ENCODE measurements at places on chromosomes 16 and 17.

GRCh38 chr17:32695864-32696263, 181.1 kb downstream of the MYO1D start:
- no peak for DNase-seq

DNA sequence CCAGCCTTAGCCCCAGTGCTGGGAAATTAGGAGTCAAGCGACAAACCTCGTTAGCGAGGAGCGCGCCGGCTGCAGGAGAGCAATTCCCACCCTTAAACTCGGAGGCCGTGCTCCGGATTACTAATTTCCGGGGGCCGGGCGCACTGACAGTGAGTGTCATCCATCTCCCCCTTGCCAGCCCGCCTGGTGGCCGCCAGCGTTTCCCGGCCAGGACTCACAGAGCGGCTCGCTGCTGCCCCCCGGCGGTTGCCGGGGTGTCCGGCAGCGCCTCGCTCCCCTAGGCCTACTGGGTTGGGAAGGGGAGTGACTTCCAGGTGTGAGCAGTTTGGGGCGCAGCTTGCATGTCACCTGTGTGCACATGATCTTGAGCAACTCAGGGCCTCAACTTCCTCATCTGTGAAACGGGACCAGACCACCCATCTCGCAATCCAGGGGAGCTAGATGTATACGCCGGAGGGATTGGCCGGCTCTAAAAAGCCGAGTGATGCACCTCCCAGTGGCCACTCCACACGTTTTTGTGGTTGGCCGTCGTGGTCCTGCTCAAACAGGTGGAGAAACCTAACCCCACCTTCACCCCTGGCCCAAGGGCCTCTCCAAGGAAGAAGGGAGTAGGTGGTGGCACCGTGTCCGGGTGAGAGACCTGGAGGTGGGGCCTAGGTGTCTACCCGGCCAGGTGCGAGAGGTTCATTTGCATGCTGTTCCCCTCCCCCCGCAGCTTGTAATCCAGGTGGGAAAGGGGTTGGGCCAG, 2.5 kb upstream of the GSE1 start:
- DNase-seq = peak; percentile 80

- no peak for DNase-seq
Observed at GRCh38 chr16:31367853-31368252, 12.9 kb downstream of the ITGAX start.

- DNase-seq = no peak
Observed at GRCh38 chr16:49410226-49410625, 36.6 kb downstream of the C16orf78 start.

GRCh38 chr17:20046629-20047028, 37.5 kb downstream of the SPECC1 start:
- DNase-seq = no peak

DNA sequence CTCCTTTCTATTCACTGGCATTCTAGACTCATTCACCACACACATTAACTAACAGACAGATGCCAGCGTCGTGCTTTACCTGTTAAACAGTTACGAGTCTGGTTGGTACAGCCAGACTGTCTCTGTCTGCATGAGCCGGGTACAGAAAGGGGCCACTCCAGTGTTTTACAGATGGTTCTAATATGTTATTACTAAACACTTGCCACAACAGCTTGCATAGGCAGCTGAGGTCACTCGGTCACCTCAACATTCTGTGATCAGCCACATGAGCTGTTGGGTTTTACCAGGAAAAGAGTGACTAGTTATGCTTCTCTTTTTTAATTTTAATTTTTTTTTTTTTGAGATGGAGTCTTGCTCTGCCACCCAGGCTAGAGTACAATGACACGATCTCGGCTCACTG, 25.2 kb downstream of the CD300A start:
- DNase-seq = no peak

DNA sequence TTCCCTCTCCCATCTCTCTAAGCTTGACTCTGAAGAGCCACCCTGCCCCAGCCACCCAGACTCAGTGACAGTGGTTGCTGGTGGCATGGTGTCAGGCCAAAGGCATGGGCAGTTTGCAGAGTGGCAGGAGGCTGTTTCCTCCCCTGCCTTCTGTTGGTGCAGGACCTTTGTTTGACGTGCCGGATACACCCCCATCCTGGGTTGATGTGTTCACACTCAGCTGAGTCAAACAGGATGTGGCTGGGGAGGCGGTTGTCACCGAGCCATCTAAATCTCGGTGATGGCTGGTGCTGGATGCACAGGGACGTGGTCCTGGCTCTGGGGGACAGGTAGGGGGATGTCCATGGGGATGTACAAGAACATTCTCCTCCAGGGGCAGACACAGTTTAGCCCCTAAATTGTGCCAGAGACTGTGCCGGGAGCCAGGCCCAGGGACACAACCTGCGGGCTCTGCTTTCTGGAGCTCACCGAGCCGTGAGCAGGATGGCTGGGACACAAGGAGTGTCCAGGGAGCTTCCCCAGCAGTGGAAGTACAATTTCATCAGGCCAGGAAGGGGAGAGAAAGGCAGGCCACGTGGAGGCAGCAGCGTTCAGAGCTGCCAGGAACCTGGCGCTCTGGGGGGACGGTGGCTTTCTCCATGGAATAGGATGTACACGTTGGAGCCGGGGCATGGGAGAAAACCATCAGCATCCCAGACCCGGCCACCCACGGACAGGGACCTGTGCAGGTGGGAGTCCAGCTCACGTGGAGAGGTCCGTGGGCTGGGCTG, 264.2 kb downstream of the SEC14L1 start:
- DNase-seq = peak; percentile 72

DNA sequence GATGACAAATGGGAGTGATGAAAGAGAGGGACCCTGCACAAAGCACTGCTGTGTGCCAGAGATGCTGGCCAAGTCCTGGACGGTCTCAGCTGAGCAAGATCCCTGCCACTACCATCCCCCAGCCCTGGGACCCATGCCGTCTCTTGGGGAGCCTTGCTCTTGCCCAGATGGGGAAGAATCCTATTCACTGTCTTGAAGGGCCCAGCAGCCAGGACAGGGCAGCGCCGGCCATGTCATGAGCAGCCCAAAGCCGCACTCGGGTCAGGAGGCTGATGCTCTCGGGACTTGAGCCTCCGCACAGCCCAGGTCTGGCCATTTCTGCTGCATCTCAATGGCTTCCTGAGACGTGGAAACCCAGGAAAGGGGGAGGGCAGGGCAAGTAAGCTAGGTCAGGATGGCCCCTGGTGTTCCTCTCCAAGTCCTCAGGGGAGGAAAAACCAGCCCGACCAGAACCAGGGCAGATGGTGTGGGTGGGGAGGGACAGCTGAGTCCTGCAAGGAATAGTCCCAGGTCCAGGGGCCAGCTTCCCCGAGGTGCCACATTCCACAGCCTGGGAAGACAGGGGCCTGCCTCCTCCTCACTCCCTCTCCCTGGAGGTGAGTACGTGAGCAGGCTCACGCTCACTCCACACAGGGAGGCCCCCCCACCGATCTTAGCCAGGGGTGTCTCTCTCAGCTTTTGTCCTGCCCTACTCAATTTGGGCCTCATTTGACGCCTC, 7.8 kb upstream of the KRT19 start:
- no peak for DNase-seq

- DNase-seq = no peak
Observed at GRCh38 chr16:76265434-76266045, 11.7 kb upstream of the CNTNAP4 start.

DNA sequence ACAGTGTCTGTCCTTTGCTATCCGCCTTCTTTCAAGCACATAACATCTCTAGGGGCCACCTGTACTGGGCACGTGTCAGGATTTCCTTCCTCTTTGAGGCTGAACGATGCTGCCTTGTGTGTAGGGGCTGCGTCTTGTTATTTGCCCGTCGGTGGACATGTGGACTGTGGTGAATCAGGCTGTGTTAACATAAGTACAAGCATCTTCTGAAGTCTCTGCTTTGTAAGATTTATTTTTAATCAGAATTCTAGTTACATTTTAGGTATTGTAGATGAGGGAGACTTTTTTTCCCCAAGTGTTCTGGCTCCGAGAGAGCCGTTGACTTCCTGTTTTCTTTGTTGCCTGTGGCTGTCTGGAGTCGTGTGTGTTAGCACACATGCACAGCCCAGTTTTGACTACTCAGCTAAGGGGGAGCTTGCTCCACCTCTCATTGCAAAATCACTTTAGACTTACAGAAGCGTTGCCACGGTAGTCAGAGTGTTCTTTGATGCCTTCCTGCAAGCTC, 26.1 kb downstream of the SPG7 start:
- DNase-seq = no peak

- no peak for DNase-seq
Observed at GRCh38 chr16:83813823-83814658, 6.3 kb downstream of the HSBP1 start.

DNA sequence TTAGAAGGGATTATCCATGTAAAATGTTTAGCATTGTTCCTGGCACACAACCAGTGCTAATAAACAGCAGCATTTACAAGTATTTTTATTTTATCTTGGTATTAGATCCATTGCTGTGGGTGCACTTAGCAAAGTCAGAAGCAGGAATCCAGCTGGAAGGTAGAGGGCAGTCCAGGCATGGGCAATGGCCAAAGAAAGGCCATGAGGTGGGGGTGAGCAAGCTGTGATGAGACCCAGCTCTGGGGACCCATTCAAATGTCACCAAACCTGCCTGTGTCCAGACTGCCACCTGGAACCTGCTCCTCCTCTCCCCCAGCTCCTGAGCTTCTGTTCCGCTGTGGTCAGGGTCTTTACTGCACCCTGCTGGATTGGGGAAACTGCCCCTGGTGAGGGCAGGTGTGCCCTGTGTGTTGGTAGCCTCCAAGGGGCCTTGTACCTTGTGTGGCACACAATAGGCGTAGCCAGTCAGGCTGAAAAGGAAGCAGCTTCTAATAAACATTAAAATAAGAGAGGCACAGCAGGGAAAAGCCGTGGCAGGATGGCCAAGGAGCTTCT, 118.0 kb upstream of the CRHR1 start:
- DNase-seq = no peak

DNA sequence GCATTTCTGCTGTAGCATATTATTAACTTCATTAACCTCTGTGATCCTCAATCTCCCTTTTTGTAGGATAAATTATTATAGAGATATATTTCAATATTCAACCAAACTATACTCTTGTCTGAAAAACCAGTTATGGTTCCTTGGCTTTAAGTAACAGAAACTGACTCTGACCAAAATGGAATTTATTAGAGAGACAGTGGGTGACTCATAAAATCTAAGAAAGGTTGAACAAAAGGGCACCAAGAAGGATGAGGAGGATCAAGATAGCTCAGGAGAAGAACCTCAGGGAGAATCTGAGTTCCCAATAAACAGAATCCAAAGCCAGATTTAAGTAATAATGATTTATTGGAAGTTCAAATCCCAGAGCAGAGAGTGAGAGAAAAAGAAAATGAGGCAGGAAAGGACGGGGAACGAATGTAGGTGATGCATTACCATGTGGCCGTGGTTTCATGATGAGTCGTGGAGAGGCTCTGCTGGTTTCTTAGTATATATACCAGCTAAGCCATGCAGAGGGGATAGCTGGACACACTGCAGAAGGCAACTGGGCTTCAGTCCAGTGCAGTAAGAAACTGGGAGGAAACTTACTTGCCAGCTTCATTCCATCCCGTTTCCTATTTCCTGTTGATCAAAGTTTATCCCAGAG, 151.5 kb upstream of the GOT2 start:
- no peak for DNase-seq

DNA sequence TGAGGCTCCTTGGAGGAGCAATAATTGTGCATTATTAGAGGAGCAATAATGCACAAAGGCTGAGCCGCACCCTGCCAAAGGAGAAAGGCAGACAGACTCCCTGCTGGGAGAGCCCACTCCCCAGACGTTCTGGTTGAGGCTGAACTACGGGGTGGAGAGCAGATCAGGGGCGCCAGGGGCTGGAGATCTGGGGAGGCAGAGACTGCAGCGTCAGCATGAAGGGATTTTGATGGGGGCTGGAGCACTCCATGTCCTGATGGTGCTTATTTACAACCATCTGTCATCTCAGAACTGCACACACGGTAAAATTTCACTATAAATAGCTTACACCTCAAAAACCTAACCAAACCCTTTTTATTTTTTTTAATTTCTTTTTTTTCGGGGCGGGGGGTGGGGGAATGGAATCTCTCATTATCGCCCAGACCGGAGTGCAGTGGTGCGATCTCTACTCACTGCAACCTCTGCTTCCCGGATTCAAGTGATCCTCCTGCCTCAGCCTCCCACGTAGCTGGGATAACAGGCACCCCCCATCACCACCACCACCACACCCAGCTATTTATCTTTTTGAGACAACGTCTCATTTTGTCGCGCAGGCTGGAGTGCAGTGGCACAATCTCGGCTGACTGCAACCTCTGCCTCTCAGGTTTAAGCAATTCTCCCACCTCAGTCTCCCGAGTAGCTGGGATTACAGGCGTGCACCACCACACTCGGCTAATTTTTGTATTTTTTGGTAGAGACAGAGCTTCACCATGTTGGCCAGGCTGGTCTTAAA, 4.3 kb upstream of the C16orf95 start:
- no peak for DNase-seq

- DNase-seq = no peak
Observed at GRCh38 chr17:27544350-27545131, 86.4 kb upstream of the LGALS9 start.

DNA sequence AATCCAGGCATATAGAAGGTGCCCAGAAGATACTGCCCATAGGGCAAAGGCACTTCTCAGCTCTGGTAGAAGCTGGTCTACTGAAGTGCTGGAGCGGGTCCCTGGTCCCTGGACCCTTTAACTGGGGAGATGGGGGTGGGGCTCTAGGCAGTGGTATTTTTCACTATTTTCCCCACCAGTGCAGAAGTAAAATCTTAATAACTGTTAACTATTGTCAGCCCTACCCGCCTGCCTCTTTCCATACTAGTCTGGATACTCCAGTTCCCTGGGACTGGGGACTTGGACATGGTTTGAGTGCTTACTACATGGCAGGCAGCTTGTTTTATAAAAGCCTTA, 24.6 kb downstream of the IGF2BP1 start:
- DNase-seq = no peak

- DNase-seq = no peak
Observed at GRCh38 chr17:13568582-13569397, 32.9 kb downstream of the HS3ST3A1 start.

DNA sequence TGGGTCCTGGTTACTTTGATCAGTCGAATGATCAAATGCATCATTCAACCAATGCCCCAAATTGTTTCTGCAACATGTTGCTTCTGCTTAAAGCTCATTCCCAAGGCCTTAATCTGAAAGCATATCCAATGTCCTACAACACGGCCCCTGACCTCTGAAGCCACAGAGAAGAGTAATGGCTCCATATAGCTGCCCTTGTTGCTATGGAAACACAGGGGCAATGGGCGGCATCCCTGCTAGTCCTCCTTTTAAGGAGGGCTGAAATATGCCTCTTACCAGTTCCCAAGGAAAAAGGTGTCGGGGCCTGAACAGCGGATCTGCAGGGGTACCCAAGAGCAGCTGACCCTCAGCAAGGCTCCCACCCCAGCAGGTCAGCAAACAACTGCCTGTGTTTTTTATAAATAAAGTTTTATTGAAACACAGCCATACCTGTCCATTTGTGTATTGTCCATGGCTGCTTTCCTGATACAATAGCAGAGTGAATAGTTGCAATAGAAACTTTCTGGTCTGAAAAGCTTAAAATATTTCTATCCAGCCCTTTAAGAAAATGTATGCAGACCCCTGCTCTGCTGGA, 210.4 kb downstream of the XYLT1 start:
- DNase-seq = no peak

- no peak for DNase-seq
Observed at GRCh38 chr16:88882358-88883030, 16.0 kb upstream of the PABPN1L start.

- DNase-seq = no peak
Observed at GRCh38 chr17:33451221-33451620, 158.1 kb upstream of the ASIC2 start.

GRCh38 chr16:85798283-85798776, 1.0 kb downstream of the EMC8 start:
- DNase-seq = no peak

GRCh38 chr16:53958341-53958880, 254.5 kb downstream of the FTO start:
- DNase-seq = no peak

- no peak for DNase-seq
Observed at GRCh38 chr17:49193513-49194296, 16.7 kb downstream of the GNGT2 start.

Data from stimulated activated CD8-positive, alpha-beta memory T cell treated with anti-CD3 and anti-CD28 coated beads, Interleukin-15, amount 100 ng/mL, for 1 hour (primary cell).